ENCODE measurements at places on chromosomes 3 and 15. TPM values are rescaled to one million over a fixed set of nuclear protein-coding genes. Genes with fewer than 3 reads are reported as not detected.

DNA sequence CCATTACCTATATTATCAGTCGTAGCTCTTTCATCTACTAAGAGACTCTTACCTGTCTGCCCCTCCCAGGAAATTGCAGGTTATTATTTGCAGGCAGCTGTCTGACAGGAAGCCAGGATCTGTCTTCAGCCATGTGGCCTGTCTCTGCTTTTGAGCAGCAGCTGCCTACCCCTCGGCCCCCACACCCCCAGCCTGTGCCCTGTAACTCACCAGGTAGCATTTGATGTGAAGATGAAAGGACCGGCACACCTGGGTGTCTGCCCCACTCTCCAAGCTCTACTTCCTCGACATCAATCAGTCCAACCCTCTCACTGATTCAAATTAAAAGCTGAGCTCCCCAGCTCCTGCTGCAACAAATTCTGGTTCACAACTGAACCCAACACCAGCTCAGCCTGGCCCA is 197.2 kb upstream of the CTNNB1 start:
- no peak for DNase-seq

DNA sequence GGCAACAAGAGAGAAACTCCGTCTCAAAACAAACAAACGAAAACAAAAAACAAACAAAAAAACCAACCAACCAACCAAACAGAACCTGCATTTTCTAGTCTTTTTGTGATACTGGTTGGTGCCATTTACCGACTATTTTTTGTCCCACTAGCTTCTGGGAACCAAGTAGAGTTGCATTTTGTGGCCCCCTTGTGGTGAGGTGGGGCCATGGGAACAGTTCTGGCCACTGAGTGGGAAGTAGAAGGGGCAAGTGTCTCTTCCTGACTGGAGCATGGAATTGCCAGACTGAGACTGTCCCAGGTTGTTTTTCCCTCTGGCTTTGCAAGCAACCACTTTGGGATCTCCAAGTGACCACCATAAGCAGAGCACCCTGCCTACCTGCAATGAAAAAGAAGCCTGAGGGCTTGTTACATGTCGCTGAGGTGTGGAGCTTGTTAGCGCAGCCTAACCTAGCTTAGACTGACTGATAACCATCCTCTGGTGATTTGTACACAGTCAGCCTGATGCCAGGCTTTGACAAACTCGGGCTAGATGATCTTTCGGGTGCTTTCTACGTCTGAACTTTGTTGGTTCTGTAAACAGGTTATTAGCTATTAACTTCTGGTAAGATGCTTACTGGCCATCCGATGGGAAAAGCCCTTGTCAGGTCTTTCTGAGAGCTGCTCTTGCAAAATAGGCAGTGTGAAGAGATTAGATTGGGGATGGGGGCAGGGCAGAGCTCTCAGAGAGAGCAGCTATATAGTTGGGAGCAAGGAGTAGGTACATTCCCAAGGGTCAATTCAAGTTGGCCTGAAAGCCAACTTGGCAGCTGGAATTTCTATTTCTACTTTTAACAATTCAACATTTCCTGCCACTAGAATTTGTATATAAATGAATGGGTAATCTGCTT is 172.2 kb downstream of the SSR3 start:
- DNase-seq = no peak

DNA sequence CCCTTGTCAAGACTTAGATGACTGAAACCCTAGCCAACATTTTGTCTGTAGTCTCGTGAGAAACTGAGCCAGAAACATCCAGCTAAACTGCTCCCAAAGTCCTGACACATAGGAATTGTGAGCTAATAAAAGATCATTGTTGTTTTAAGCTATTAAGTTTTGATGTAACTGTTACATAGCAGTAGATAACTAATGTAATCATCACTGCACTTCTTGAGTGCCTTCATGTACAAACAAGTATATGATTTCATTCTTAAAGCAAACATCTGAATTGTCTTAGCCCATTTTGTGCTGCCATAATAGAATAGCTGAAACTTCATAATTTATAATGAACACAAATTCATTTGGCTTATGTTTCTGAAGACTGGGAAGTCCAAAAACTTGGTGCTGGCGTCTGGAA is 87.3 kb downstream of the NSUN3 start:
- no peak for DNase-seq

Gene ALDH1A2
- polyA plus RNA-seq = 0.50 TPM

- DNase-seq = no peak
Measured at GRCh38 chr3:123357275-123357674, 91.6 kb downstream of the ADCY5 start.

Gene ZNF502
- 3.2 TPM for polyA plus RNA-seq

All from BJ (cell line).